ENCODE measurements at places on chromosomes 3 and 15.

- peak; percentile 87 for ATAC-seq
These were observed 36.5 kb upstream of the RAB11A start for GRCh38 chr15:65832549-65833364.

- ATAC-seq: no peak
These were observed 15.6 kb downstream of the NR1D2 start for GRCh38 chr3:23960649-23961048.

GRCh38 chr15:101391981-101392640, 97.1 kb upstream of the SNRPA1 start:
- ATAC-seq: no peak

DNA sequence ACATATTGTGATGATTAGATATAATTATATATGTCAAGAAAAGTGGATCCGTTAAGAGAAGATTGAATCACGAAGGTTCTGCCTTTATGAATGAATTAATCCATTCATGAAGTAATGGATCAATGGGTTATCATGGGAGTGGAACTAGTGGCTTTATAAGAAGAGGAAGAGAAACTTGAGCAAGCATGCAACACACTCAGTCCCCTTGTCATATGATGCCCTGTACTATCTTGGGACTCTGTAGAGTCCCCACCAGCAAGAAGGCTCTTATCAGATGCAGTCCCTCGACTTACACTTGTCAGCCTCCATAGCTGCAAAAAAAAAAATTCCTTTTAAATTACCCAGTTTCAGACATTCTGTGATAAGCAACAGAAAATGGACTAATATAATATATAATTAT, 301.9 kb downstream of the RAP2B start:
- ATAC-seq: no peak

GRCh38 chr3:188282871-188283270, 128.9 kb downstream of the LPP start:
- ATAC-seq: no peak

DNA sequence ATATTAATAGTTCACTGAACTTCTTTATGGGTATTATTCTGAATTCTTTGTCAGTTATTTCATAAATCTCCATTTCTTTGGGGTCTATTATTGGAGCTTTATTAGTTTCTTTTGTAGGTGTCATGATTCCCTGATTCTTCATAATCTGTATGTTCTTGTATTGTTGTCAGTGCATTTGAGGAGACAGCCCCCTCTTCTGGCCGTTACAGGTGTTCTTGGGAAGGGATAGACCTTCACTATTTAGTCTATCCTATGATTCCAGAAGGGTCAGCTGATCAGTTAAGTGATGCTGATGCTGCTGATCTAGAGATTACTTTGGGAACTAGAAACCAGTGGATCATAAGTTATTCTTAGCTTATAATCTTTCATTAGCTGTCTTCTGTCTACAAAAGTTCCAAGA, 34.9 kb downstream of the TMEM39A start:
- no peak for ATAC-seq

- peak; percentile 20 for ATAC-seq
These were observed 24.8 kb upstream of the MBNL1 start for GRCh38 chr3:152243721-152244516.

DNA sequence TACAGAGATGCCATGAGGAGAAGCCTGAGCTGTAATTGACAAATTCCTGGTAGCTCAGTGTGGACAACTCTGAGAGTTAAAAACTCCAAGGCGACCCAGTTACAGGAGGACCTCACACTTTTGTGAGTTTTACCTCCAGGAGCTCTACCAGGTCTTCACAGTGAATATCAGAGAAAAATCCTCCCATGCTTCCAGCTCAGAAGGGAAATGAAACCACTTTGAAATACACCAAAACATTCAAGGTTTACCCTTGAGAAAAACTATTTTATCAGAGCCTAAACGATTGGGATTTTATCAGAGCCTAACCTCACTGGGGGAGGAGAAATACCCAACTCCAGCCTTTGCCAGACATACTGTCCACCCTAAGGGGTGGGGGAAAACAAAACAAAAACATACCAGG, 52.4 kb downstream of the MCCC1 start:
- no peak for ATAC-seq

GRCh38 chr3:49903451-49904424, at the start of gene MST1R:
TSS of gene MST1R (minus strand) at chr3:49903873. CDS start at chr3:49903609, 264 bp downstream.
- peak; percentile 82 for ATAC-seq

- ATAC-seq: no peak
These were observed 1.0 kb downstream of the ANP32A start for GRCh38 chr15:68819495-68820294.

GRCh38 chr3:177385831-177386301, 188.6 kb upstream of the TBL1XR1 start:
- peak; percentile 85 for ATAC-seq

DNA sequence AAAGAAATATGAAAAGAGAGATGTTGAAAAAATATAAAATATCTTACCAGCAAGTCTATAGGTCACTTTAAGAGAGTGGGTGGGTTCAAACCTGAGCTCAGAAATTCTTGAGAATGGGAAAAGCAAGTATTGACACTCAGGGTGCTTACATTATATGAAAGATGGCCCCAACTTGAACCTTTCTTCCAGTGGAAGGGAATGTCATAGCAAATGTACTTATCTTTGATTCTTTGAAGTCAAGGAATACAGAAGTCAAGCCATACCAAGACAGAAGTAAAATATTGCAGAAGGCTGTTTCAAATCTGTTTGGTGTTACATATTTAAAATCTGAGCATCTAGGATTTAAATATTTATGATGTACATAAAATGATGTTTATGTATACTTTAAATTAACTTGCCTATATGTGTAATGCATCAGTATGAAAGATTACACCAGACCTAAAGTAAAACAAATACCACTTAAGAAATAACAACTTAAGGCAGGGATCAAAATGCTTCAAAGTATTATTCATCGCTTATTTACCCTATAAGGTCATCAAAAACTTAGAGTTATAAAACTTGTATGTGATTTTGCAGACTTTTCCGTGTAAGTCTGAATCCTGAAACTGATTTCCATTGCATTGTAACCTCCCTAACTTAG, 8.7 kb downstream of the MME start:
- no peak for ATAC-seq

- ATAC-seq: no peak
These were observed 201.5 kb upstream of the RBMS3 start for GRCh38 chr3:29079358-29079757.

GRCh38 chr3:139797724-139798343, 120.1 kb upstream of the NMNAT3 start:
- ATAC-seq: no peak

DNA sequence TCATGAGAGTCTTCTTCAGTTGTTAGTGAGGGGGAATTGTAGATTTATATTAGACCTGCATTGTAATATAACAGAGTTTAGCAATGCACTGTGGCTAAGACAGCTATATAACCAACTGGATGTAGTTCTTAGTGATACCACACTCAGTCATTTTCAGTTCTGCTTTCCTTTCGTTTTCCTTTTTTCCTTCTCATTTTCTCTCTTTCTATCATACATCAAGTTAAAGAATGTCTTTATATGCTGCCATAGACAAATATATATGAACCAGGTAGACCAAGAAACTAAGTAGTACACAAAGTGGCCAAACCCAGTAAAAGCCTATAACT, 43.7 kb upstream of the CD47 start:
- no peak for ATAC-seq

- no peak for ATAC-seq
These were observed 28.6 kb downstream of the POMGNT2 start for GRCh38 chr3:43077261-43077660.

- ATAC-seq: no peak
These were observed 399.6 kb downstream of the NAALADL2 start for GRCh38 chr3:175258763-175259162.

- ATAC-seq: no peak
These were observed 45.2 kb upstream of the LMCD1 start for GRCh38 chr3:8456412-8456811.

- ATAC-seq: peak; percentile 60
These were observed 185.9 kb upstream of the GBE1 start for GRCh38 chr3:81947359-81947758.

DNA sequence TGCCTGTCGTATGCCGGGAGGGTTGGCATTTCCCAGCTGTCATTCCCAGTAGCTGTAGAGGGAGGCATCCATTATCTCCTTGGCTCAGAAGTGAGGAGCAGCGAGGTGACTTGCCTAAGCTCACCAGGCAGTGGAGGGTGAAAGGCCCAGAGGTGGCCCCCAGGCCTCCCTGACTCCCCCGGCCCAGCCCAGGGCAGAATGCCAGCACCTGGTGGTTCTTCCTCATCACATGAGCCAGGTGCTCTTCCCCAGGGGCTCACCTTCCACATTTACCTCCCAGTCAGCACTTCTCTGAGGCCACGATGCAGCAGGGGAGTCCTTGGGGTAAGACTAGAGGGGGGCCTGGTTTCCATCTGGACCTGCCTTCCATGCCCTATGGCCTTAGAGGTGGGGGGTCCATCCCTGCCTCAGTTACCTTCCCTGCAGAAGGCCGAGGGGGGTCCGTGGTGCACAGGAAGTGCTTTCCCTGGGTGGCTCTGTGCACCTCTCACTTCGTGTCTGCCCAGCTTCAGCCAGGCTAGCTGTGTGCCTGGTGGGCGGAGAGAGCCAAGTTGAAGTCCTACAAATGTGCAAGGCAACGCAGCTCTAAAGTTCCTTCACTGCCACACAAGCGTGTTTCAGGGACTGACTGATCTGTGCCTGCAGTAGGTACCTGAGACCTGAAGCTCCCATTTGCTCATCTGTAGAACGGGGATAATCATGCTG, 70.3 kb upstream of the PLXNA1 start:
- ATAC-seq: no peak

DNA sequence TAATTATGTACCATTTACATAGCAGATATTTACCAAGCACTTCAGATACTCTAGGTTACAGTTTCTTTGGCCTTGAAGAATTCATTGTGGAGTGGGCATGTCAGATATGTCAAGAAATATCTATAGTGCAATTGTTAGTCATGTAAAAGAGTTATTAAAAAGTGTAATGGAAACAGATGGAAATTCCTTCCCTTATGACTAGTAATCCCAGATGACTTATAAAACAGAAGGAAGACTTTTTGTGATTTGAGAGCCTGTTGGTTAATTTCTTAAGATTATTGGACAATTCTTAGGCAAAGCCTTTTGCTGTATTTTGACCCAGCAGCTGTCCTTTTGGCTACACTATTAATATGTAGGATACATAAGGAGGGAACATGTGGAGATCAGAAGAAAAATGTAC, 708.9 kb upstream of the NECTIN3 start:
- ATAC-seq: no peak

- ATAC-seq: no peak
These were observed 452.1 kb downstream of the RAP2B start for GRCh38 chr3:153614140-153614539.

- ATAC-seq: no peak
These were observed 36.0 kb upstream of the BDH1 start for GRCh38 chr3:197591816-197592215.

DNA sequence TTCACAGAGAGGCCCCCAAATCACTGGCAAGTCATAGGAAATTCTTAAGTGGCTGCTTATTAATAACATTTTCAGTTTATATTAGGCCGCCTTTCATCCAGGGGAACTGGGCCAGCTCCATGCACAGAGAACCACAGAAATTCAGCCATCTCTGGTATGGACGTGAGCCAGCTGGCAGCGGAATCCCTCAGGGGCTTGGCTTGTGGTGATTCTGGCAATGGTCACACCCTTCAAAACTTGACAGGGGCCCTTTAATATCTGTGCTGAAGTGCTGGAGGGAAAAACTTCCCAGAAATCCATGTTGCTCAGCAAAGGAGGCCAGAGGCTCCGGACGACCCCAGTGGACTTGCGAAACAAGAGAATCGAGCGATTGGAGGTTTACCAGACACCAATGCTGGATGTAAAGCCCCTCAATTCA, 11.3 kb downstream of the PRICKLE2 start:
- no peak for ATAC-seq

GRCh38 chr3:36729204-36730056, 34.9 kb downstream of the DCLK3 start:
- peak; percentile 69 for ATAC-seq

- ATAC-seq: no peak
These were observed 16.9 kb downstream of the KLHL18 start for GRCh38 chr3:47299381-47300318.

DNA sequence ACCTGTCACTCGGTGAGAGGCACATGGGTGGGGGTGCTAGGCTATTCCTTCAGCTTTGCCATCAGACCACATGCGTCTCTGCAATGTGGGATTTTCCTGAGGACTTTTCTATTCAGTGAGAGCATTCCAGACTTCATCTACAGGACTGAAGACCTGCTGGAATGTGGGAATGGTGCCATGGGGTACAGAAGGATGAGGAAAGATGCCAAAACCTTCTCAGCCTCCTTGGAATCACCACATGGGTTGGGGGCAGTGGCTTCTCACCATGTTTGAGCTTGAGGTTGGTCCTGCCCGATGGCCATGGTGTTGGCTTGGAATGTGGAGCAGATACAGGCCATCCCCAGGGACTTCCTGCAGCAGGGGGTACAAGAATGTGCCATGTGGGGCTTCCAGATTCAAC, 80.9 kb upstream of the KLF13 start:
- no peak for ATAC-seq

GRCh38 chr3:55819005-55819404, 331.9 kb upstream of the WNT5A start:
- no peak for ATAC-seq

DNA sequence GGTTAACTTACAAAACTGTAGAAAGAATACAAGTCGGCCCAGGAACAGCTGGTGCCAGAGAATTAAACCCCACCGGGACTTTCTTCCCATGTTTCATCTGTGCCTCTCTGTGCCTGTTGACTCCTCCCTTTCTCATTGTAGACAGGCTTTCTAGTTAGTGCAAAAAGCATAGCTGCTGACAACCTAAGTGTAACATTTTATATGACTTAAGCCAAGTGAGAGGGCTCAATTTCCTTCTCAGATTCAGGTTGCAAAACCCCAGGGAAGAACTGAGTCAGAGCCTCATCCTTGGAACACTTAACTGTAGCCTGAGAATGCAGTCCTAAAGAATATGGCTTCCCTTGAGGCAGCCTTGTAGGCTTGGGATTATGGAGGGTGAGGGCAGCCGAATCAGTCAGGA, 302.5 kb upstream of the AZI2 start:
- no peak for ATAC-seq

- ATAC-seq: no peak
These were observed 193.0 kb upstream of the TPM1 start for GRCh38 chr15:62849316-62850106.

- ATAC-seq: no peak
These were observed 8.6 kb upstream of the SIAH2 start for GRCh38 chr3:150771600-150771999.

- ATAC-seq: no peak
These were observed 53.9 kb upstream of the NEDD4 start for GRCh38 chr15:56047354-56047753.

DNA sequence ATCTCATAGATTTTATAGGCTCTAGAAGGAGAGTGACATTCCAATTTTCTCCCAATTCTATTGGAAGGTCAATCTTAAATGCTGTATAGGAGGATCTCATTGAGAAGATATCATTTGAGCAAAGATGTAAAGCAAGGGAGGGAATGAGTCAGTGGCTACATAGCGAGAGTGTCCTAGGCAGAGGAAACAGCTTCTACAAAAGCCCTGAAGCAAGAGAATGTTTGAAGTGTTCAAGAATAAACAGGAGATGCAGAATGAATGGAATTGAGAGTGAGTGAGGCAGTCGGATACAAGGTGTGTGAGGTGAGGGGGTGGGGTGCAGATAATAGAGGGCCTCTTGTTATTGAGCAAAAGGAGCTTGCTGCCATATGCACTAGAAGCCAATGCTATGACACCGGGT, 545.9 kb downstream of the IGSF11 start:
- ATAC-seq: no peak
